ENCODE measurements at places on chromosomes 1 and 21.

GRCh38 chr21:21007606-21008005 lies 9.4 kb downstream of the NCAM2 start:
- no peak for DNase-seq

DNA sequence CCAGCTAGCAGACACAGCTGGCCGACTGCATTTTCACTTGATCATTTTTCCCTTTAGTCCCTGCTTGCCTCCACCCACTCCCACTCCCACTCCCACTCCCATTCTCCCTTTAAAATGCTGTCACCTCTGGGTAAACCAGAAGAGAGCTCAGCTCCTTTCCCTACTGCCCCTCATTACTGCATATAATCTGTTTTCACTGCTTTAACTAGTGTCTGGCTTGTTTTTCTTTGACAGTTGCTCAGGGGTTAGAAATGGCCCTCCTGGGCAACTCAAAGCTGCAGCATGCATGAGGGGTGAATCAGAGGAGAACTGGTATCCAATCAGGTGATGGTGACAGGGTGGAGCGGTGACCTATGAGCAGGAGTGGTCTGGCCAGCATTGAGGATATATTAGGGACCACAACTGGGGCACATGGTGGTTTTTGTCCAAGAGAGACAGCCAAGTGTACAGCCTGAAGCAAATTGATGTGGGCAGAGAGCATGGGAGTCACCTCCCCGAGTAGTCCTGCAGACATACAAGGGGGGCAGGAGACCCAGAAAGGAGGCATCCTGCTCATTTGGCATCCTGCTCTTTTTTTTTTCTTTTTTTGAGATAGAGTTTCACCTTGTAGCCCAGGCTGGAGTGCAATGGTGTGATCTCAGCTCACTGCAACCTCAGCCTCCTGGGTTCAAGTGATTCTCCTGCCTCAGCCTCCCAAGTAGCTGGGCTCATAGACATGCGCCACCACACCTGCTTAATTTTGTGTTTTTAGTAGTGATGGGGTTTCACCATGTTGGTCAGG lies 42.6 kb upstream of the SRSF10 start:
- no peak for DNase-seq

GRCh38 chr1:158119976-158120653 lies 60.6 kb upstream of the CD1D start:
- DNase-seq, result no peak

- DNase-seq, result no peak
Measured at GRCh38 chr21:46027851-46028493, 46.4 kb downstream of the COL6A1 start.

DNA sequence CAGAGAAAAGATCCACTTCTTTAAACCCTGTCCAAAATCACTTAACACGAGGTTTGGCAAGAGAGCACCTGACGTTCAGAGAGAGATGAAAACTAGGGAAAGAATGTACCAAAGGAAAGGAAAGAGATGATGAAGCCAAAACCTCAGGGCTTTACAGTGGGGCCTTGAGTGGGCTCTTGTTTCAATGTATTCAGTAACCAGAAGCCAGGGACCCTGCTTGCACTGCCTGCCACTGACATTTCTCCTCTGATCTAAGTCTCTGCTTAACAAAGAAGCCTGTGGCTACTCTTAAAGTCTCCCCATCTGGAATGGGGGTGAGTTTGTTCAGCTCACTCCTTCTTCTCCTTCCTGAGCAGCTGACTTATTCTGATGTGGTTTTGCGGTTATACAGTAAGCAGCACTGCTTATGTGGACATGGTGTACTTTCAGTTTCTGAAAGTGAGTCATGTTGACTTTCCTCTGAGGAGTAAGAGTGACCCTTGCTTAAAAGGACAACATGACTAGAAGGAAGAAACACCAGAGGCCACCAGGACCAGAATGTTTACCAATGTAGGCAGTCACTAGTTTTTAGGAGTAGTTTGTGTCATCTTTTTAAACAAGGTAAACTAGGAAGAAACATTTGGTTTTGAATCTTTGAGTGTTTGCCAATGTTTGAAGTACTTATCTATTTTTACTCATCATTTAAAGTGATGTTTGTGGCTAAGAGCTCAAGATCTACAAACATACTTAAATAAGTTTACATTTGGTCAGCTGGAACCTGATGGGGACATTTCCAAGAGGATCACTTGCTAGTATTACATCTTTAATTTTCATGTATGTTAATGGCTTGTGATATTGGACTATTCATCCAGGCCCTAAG lies 87.4 kb downstream of the FASLG start:
- DNase-seq, result no peak

GRCh38 chr1:193241132-193241827 lies 54.9 kb upstream of the B3GALT2 start:
- DNase-seq, result no peak

DNA sequence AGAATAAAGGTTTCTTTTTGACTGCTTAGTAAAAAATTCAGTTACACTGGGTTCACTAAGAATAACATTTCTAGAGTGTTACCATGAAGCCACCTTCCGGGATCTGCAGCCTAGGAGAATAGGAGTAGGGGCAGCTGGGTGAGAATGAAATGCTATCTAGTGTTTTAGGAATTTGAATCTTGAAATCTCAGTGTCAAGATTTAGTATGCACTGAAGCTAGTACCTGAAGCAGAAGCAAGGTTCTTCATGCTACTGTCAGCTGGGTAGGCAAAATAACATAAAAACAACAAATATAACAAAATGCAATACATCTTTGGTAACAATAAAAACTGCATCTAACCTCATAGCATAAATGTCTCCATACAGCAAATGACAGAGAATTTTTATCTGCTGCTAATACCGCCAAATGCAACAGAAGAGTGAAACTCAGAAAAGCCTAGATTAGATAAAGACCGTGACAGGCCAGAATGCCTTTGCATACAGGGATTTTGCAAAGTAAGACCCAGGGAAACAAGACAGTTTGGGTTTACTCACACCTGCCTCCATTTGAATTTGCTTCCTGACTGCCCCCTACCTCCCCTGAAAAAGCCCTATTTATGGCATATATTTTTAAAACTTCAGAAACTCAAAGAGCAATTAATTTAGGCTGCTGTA lies 58.2 kb downstream of the GADD45A start:
- DNase-seq, result no peak

DNA sequence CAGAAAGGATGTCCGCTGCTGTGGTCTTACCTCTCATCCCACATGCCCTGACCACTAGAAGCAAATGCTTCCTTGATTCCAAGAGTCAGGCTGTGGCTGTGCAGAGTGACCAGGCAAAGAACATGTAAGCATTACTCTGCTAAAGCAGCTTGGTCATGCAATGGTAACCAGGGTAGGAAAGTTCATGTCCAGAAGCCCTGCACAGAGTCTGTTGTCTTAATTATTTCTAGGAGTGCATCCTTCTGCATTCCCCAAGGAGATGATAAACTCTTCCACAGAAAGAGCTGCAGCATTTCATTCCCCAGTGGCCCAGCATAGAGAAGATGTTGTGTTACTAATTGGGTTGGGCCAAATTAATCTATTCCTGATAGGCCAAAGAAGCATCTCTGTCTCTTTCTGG lies 10.1 kb upstream of the UTP25 start:
- DNase-seq, result no peak

GRCh38 chr1:160797861-160798273 lies 1.9 kb downstream of the LY9 start:
- DNase-seq, result no peak

DNA sequence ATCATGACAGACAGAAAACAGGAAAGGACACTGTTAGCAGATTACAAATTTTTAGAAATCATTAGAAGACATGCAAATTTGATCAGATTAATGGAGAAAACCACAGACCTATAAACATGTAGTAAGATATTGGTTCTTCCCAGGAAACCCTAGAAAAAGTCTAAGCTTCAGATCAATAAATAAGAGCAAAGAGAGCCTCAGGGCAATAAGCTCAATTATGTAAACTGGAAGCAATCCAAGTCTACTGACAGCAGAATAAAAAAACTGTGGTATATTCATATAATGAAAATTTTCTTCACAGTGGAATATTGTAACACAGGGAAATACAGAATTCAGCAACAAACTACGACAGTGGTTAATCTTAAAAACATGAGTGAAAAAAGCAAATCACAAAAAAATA lies 36.3 kb downstream of the NRDC start:
- DNase-seq, result no peak

DNA sequence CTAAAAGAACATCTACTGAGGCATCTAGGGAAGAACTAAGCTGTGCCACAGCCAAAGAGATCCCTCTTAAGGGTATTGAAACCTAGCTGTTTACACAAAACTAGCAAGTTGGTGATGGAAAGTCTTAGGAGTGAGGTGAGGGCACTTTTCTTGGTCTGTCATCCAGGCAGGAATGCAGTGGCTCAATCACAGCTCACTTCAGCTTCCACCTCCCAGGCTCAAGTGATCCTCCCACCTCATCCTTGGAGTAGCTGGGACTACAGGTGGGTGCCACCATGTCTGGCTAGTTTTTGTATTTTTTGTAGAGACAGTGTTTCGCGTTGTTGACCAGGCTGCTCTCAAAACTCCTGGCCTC lies 2.4 kb downstream of the PLEKHO1 start:
- no peak for DNase-seq

All from NCI-H524 treated with DMSO at 0.1 percent for 48 hours (cell line).